ENCODE measurements at places on chromosomes 1 and 21.

DNA sequence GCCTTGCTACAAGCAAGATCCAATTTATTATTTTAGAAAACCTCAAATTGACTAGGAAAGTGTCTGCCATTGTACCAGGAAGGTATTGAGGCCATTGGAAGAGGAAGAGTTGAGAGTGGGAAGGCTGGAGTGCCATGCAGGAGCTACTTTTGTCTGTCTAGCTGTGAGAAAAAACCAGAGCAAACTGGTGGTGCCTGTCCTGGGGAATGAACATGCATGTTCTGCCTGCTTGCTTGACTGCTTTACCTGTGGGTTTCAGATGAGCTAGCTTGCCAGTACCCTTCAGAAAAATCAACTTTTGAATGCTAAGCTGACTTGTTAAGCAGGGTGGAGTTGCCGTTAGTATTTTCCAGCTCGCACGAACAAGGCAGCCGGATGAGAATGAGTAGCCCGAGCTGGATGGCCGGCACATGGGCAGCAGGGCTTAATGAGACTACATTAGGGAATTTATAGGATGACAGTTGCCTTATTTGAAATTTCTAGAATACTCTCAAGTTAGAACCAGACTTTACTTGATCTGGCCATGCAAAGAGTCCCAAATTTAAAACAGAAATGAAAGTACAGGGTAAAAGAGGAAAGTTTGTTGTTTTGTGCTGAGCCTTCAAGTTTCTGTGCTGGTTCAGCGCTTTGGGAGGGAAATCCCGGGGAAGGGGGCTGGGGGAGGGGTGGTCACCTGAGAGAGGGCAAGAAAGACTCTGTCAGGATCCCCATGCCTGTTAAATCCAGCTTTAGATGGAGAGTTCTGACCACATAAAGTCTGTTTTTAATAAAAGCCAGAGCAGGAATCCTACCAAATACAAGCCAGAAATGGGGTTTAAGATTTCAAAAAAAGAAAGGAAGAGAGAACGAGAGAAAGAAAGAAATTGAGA lies 29.6 kb upstream of the C1orf105 start:
- DNase-seq: peak; percentile 59

DNA sequence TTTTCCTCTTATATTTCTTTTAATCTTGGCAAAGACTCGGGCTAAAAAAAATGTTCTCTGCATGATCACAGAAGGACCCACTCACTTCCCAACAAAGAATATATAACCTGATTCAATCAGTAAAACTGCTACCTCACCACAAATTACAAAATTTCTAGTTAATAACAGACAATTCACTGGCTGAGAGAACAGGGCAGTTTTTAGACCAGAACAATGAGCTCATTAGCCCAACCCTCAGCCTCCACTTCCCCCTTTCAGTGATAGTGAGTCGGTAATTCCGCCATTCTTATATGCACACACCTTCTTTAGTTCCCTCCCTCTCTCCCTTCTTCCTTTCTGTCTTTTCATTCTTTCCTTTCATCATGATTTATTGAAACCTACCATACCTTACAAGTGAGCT lies 8.9 kb downstream of the SIPA1L2 start:
- DNase-seq: no peak

- peak; percentile 6 for DNase-seq
These were observed 17.7 kb downstream of the CLDN17 start for GRCh38 chr21:30148906-30149305.

DNA sequence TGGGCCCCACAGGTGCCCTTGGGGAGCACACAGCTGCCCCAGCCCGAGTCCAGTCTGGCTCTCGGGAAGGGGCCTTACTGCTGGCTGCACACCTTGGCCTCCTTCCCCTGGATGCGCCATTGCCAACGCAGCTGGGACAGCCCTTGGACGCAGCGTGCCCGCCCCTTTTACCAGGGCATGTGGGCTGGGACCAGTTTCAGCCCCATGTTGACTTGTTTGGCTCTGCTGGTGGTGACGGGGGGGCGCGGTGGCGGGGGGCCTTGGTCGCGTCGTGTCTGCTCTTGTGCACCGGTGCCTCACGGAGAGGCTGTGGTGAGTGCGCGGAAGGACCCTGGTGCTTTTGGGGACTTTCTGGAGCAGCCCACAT lies 19.6 kb downstream of the SKI start:
- no peak for DNase-seq

Data from fibroblast of skin of right biceps (primary cell).